ENCODE measurements at places on chromosomes 11 and 22. TPM values are rescaled to one million over a fixed set of nuclear protein-coding genes. Genes with fewer than 3 reads are reported as not detected.

- no peak for DNase-seq
Observed at GRCh38 chr22:19824926-19825339, 29.7 kb downstream of the GNB1L start.

DNA sequence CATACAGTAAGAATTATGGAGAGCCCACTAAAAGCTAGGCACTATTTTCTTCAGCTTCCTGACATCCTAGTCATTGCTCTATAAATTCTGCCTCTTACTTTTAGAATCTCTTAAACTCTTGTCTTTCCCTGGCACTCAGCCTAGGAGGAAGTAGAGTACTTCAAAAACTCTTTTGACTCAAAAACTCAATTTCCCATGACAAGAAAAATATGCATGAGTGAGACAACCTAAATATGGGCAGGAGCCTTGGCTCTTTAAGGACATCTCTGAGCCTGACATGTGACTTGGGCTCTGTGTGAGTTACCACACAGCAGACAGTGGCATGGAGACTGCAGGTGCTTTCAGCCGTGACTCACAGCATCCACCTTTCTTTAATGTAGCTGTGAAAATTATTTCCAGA is 97.5 kb upstream of the CCDC179 start:
- DNase-seq: no peak

GRCh38 chr11:47553406-47553743 is 443 bp upstream of the CELF1 start:
- no peak for DNase-seq

The OR52I2 gene
- total RNA-seq: not detected

DNA sequence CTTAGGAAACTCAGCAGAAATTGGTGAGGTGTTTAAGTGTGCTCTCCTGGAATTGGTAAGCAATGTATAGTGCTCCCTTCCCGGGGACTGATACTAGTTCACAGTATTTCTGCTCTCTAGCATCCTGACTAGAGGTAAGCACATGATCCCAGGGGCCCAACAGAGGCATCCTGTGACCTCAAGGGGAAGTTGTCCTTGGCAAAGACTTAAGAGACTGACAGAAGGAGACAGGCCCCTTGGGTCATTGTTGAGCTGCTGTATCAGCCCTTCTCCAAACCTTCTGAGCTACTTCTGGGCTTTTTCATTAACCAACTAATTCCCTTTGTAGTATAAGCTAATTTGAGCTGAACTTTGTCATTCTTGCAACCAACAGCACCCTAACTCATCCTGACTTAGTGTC is 4.3 kb upstream of the TBC1D22A start:
- no peak for DNase-seq

The CD6 gene
- total RNA-seq: not detected

DNA sequence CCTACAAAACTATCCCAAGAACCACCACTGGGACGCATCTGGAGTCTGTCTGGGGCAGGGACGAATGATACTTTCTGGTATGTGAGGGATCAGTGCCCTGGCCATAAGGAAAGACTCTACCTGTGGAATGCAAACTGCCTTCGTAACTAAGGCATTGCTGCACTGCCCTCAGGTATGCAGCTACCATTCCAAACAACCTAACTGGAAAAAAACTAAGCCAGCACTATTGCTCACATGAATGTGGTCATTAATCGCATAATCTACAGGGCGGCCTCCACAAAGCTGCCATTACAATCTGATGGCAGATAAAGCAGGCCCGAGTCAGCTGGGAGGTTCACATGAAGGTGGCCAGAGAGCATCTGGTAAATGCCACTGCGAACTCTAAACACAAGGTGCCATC is 3.9 kb downstream of the PACSIN2 start:
- no peak for DNase-seq

DNA sequence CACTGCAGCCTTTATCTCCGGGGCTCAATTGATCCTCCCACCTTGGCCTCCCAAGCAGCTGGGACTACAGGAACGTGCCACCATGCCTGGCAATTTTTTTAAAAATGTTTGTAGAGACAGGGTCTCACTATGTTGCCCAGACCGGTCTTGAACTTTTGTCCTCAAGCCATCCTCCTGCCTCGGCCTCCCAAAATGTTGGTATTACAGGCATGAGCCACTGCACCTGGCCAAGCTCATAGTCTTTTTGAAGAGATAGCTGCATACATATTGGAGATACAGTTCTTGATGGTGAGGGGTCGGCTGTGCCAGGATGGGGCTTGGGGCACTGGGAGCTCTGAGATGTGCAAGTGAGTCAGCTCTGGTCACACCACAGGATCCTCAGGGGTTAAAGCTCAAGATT is 53.2 kb downstream of the CHRDL2 start:
- no peak for DNase-seq

The SLC22A8 gene
- not detected for total RNA-seq

DNA sequence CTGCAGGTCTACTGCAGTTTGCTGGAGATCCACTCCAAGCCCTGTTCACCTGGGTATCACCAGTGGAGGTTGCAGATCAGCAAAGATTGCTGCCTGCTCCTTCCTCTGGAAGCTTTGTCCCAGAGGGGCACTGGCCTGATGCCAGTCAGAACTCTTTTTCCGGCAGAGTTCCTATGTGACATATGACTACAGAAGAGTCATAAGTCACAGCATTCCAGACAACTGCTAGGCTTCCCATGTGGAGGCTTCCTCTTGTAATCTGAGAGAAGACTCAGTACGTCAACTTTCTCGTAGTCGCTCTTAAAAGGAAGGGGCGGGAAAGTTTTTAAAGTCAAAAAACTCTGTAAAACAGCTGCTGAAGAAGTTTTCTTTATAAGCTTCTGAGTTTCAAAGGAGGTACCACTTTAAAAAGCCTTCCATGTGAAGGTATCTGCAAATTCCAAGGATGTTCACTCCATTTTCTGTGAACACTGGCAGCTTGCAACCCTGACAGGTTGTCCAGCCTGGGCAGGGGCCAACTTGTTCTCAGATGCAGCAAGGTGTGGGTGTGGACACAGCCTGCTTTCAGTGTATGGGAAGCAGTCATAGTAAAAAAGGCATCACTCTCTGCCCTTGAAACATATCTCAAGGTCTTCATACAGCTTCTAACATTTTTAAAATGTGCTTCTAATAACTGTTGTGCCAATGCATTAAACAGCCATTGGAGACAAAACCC is 97.8 kb downstream of the ME3 start:
- DNase-seq: peak; percentile 82

GRCh38 chr11:61603667-61604066 is 22.8 kb upstream of the SYT7 start:
- no peak for DNase-seq

- DNase-seq: no peak
Observed at GRCh38 chr11:64064374-64065140, 28.8 kb downstream of the FLRT1 start.

DNA sequence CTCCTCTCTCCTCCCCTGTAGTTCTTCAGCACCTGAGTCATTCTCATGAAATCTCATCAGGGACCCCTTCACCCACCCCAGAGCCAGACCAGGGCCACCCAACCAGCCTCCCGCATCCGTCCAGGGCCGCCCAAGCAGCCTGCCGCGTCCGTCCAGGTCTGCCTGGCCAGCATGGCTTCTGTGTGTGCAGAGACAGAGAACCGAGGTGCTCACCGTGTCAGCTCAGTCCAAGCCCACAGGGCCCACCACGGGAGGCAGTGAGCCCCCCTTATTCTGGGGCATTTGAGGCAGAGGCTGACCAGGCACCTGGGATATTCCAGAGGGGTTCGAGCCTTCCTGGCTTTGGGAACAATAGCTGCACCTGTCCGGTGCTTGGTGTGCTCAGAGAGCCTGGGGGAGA is 1117.3 kb downstream of the BRD1 start:
- no peak for DNase-seq

DNA sequence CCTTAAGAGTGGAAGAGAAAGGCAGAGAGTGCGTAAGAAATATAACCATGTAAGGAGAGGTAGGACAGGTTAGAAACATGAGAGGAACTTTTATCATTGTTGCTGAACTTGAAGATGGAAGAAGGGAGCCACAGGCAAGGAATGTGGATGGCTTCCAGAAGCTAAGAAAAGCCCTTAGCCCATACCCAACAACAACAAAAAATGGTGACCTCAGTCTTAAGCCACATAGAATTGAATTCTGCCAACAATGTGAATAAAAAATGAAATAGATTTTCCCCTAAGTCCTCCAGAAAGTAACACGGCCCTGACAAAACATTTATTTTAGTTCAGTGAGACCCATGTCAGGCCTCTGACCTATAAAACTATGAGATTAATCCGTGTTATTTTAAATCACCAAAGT is 767.3 kb downstream of the FAM181B start:
- DNase-seq: no peak

The BACE1 gene
- 27.5 TPM for total RNA-seq

DNA sequence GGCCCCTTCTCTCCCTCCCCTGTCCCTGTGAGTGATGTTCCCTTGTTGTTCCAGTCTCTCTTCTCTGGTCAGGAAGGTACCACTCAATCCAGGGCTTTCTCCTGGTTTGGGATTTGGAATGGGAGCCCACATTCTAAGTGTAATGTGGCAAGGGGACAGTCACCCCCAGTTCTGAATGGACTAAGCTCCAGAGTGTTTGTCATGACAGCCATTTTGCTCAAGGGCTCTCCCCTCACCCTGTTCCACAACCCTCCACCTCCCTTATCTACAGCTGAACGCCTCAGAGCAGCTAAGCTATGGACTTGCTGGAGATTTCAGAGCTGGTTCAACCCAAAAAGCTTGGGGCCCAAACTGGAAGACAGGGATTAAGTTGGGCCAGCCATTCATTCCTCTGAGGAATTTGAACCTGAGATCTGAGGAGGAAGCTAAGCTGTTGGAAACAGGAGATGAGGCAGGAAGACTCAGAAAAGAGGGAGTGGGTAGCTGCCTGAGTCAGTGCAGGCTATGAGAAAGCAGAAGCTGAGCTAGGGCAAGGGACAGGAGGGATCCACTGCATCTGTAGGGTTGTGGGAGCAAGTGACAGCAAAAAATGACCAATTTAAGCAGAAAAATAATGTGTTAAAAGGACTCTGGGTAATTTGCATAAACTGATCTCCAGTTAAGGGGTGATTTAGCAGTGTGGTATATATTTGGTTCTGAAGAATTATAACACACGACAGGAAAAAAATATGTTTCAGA is 22.9 kb upstream of the FCHSD2 start:
- no peak for DNase-seq

GRCh38 chr11:78907636-78908035 is 333.0 kb upstream of the NARS2 start:
- DNase-seq: no peak

DNA sequence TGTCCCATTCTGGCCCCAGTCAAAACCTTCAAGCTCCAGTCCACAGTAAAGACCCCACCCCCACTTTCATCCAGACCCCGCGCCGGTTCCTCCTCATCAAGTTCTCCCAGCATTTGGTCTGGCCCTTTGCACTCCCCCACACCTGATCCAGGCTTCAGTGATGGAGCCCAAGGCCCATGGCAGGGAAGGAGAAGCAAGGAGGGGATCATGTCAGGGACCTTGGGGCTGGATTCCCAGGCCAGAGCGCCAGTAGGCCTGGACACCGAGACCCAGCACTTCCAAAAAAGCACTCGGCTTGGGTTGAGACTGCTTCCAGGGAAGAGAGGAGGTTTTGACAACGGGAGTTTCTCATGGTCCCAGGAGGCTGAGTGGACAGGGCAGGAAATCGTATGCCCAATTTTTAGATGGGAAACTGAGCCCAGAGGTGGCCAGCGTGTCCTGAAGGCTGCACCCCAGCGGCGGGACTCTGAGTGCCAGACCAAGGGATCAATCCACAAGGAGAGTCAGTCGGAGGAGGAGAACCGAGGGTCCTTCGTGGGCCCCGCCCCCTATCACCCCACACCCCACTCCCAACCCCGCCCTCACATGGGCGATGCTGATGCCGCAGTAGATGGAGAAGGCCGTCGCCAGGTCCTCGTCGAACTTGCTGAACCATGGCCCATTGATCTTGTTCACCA is 90.5 kb downstream of the PDE2A start:
- DNase-seq: no peak

GRCh38 chr11:10653946-10654810 is 39.4 kb downstream of the IRAG1 start:
- peak; percentile 76 for DNase-seq

DNA sequence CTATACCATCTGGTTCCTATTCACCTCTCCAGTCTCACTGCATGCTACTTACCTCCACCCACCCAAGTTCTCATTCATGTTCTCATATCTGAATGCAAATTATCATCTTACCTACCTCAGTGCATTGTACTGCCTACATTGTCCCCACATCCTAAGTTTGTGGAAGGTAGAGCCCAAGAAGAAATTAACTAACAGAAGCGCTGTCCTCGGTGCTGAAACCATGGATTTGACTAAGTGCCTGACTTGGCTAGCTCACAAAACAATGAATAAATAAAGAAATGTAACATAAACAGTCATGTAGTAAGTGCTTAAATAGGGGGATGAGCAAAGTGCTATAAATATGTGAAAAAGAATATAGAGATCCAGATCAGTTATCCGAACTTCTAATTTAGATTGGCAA is 63.2 kb downstream of the GRIA4 start:
- DNase-seq: peak; percentile 14

DNA sequence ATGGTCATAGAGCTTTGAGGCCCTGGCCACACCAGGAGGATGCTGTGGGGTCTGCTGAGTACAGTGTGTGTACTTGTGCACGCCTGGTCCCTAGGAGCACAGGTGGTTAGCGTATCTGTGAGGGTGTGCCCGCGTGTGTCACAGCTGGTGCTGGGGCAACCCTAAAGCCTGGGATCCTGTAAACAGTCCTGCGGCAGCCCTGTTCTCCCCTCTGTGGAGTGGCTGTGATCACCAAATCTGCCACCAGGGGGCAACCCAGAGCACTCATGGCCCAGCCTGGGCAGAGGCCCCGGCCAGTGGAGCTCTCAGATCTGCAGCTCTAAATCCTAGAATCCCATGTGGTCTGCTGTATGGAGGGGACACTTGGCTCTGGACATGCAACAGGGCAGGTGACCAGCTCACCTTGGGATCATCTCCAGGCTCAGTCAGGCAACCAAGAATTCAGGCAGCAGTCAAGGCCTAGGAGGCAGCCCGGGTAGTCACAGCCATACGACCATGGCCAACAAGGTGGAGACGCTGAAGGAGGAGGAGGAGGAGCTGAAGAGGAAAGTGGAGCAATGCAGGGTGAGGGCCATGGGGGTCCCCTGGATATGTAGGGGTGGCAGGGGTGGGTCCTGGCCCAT is 3.9 kb downstream of the SH3BP1 start:
- peak; percentile 66 for DNase-seq

DNA sequence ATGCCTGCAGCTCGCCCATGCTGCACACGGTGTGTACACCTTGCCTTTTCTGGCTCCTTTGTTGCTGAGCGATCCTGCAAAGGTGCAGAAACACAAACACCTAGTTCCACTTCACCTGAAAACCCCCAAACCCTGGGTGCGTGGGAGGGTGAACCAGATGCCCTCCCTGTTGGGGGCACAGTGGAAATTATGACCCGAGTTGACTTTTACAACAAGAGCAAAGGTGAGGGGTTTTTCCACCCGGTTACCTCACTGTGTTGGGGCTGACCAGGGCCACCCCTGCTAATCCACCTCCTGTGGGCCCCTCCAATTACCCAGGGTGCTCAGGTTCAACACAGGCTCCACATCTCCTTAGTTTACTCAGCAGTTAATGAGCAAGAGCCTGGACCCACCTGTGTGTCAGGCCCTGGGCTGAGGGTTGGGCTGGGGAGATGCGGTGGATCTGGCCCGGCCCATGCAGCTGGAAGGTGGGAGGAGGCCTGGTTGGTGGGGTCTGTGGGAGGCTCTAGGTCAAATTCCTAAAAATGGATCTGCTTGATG is 42.1 kb downstream of the LRRC32 start:
- DNase-seq: no peak

GRCh38 chr11:35478471-35479091 is 46.8 kb downstream of the PAMR1 start:
- DNase-seq: no peak

Data from RPMI7951 (cell line).